ENCODE measurements at places on chromosomes 16 and 17.
A peak's percentile ranks its signal among the peaks of the same experiment; 100 is the strongest.

DNA sequence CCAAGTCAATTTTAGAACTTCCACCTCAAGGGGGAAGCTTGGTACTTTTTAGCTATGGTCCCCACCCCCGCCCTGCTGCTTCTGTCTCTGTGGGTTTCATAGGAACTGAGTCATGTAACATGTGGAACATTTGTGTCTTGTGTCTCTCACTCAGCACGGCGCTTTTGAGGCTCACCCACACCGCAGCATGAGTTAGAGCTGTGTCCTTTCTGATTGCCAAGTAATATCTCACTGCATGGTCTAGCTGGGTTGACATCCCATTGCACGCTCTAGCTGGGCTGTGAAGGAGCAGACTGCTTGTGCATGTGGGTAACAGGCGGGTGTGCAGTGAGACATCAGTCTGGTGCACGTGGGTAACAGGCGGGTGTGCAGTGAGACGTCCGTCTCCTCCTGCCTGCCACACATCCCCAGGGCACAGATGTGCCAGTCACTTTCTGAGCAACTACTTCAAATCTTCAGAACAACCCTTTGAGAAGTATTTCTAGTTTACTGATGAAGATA, 26.4 kb upstream of the SLC7A5 start:
- H3K4me1 ChIP-seq, result no peaks in the 10 kb centered on the region
- H3K27me3 ChIP-seq, result no peaks in the 10 kb centered on the region
- H3K36me3 ChIP-seq, result peaks cover 16% of the 10 kb centered on the region
- no peak for DNase-seq
- H3K4me3 ChIP-seq, result no peak overlapping the region
- H3K27ac ChIP-seq, result no peak overlapping the region

DNA sequence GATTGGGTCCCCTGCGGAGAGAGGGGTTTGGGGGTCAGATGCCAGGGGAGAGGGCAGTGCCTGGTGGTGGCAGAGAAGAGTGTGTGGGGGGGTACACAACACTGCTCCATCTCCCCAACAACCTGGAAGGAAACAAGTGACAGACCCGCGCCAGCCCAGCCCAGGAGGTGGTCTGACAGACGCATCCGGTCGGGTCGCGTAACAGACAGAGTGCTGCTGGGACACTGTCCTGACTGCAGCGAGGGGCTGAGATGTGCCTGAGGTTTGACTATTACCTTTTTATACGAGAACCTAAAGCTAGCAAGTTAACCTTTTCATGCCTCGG, 16.2 kb downstream of the UNC13D start:
- no peak overlapping the region for H3K4me3 ChIP-seq
- no peak overlapping the region for H3K27ac ChIP-seq
- H3K36me3 ChIP-seq, result peaks cover 15% of the 10 kb centered on the region
- DNase-seq, result no peak
- H3K4me1 ChIP-seq, result peaks cover 22% of the 10 kb centered on the region

- H3K36me3 ChIP-seq, result no peaks in the 10 kb centered on the region
- H3K4me3 ChIP-seq, result peak within 1 kb of the TSS; percentile 64
- peak within 1 kb of the TSS; percentile 74 for H3K27ac ChIP-seq
- H3K27me3 ChIP-seq, result no peaks in the 10 kb centered on the region
Observed at GRCh38 chr16:4474192-4474961, at the start of gene NMRAL1. Gene NMRAL1 (minus strand): TSS chr16:4474625. CDS start chr16:4474132, 493 bp downstream.

GRCh38 chr17:44095647-44096496, 25.3 kb downstream of the G6PC3 start:
- H3K4me1 ChIP-seq, result peaks cover 47% of the 10 kb centered on the region
- DNase-seq, result peak; percentile 94
- H3K27ac ChIP-seq, result peak overlapping the region; percentile 94
- peaks cover 15% of the 10 kb centered on the region for H3K36me3 ChIP-seq
- no peaks in the 10 kb centered on the region for H3K27me3 ChIP-seq
- H3K4me3 ChIP-seq, result peak overlapping the region; percentile 28

GRCh38 chr16:69555437-69555836, 10.3 kb upstream of the NFAT5 start:
- no peak overlapping the region for H3K27ac ChIP-seq
- H3K27me3 ChIP-seq, result no peaks in the 10 kb centered on the region
- DNase-seq, result no peak
- no peak overlapping the region for H3K4me3 ChIP-seq
- H3K4me1 ChIP-seq, result peaks cover 24% of the 10 kb centered on the region

DNA sequence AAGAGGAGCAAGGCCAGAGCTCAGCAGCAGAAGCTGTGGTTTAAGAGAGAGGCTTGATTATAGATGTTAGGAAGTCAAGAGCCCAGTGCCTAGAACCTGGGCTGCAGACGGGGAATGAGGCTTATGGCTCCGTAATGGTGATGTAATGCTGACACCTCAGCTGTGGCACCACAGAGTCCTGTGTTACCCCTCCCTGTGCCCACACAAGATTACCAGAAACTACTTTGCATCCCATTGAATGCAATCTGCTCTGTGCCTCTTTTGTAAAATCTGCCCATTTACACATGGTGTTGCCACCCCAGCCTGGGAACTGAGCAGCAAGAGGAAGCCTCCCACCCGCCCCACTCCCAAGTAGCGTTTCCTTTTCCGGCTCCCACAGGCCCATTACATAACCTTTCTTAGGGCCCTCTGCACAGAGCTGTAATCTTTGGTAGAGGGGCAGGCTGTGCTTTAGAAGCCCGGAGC, 57.0 kb downstream of the PITPNC1 start:
- H3K4me1 ChIP-seq, result peaks cover 7% of the 10 kb centered on the region
- no peak overlapping the region for H3K4me3 ChIP-seq
- no peak overlapping the region for H3K27ac ChIP-seq
- H3K27me3 ChIP-seq, result no peaks in the 10 kb centered on the region

All from HepG2 (cell line).